ENCODE measurements at places on chromosomes 12 and 14.

- no peak for DNase-seq
These were observed 2.6 kb upstream of the PRKAB1 start for GRCh38 chr12:119665164-119665929.

- no peak for DNase-seq
These were observed 35.0 kb upstream of the FBRSL1 start for GRCh38 chr12:132454933-132455418.

DNA sequence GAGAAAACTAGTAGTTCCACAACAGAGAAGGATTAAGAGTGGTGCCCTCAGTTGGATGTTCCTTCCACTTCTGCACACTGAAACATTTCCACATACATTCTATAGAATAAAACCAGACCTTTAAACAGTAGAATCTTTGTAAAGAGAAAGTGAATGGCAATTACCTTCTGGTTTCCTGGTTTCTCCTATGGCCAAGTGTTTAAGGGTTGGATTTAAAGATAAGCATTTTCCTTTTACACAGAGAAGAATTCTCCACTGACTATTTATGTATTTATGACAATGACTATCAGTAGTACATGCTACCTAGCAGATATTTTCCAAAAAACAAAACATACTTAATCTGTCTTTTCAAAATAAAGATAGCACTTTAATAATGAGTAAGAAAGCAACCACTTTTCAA, 3.2 kb downstream of the ATG2B start:
- no peak for DNase-seq

DNA sequence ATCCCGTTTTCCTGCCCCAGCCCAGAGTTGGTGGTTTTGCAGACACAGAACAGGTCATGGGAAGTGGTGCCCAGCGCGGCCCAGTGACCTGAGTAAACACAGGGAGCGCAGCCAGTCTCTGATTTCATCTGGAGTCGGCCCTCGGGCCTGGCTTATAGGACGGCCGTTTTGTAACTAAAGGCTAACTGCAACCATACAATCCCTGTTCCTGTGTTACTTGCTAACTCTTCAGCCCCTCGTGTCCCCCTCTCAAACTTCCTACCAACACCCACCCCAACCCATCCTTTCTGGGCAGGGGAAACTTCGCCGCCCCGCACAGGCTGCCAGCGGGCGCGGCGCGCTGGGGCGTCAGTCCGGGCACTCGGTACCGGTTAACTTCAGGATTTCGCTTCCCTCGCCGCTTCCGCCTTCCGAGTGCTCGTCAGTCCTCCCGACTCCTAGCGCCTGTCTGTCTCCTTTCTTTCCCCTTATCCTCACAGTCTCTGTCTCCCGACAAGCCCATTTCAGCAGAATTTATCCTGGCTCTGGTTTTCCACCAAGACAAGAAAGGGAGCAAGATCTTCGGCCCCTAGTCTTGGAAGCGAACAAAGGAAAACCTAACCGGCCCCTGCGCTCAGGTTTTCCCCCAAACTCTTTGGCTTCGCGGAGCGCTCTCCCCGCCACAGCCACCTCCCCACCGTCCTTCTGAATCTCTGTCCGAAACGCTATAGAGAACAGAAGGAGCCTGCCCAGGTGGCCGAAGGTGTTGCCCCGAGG, 2.0 kb downstream of the SIX1 start:
- no peak for DNase-seq

GRCh38 chr12:97299847-97300246, 162.8 kb upstream of the RMST start:
- no peak for DNase-seq

- DNase-seq, result no peak
These were observed 45.6 kb downstream of the MDM2 start for GRCh38 chr12:68853396-68854077.

Data from forelimb muscle (tissue), 1 donor.